ENCODE measurements at places on chromosomes 7 and 10.

- DNase-seq: no peak
These were observed 15.1 kb downstream of the ANTXRL start for GRCh38 chr10:46301721-46302479.

- DNase-seq: no peak
These were observed 504.4 kb downstream of the GALNT17 start for GRCh38 chr7:71636329-71636728.

- DNase-seq: no peak
These were observed 39.5 kb upstream of the GJD4 start for GRCh38 chr10:35565602-35566081.

DNA sequence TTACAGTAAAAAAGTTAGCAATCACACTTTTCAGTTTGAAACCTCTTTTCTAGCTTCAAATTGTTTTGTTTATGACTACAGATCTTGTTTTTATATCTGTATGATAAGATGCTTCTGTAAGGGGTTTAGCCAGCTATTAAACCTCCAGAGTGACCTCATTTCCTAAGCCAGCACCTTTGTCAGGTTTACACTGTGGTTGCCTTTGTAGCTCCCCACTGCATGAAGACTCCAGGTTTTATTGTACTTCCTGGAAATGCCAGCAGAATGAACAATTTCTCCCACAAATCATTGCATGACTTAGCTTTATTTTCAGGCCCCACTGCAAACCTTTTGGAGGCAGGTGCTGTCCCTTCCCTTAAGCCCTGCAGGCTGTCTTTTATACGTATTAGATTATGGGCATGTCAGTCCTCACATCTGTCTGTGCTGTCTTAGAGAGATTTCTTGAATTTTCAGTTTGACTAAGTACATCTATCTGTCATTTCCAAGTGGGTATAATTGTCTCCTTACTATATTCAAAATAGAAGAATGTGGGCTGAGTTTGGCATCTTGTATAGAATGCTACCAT lies 8.2 kb upstream of the AGR3 start:
- DNase-seq: no peak

DNA sequence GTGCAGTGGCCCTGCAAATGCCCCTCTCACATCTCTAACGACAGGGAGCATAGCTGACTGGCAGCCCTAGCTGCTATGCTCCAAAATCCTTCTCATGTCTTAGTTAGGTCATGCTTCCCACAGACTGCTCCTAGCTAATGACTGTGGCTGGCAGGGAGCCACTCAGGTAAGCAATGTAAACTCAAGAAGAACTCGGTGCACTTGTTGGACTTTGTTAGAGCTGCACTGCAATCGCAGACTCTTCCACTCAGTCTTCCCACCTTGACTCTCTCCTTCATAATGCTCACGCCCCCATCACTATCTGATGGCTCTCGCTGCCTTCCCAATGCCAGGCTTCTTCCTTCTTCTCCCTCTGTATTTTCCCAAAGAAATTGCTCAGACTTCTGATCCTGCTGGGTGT lies 24.0 kb downstream of the OR9A2 start:
- no peak for DNase-seq

DNA sequence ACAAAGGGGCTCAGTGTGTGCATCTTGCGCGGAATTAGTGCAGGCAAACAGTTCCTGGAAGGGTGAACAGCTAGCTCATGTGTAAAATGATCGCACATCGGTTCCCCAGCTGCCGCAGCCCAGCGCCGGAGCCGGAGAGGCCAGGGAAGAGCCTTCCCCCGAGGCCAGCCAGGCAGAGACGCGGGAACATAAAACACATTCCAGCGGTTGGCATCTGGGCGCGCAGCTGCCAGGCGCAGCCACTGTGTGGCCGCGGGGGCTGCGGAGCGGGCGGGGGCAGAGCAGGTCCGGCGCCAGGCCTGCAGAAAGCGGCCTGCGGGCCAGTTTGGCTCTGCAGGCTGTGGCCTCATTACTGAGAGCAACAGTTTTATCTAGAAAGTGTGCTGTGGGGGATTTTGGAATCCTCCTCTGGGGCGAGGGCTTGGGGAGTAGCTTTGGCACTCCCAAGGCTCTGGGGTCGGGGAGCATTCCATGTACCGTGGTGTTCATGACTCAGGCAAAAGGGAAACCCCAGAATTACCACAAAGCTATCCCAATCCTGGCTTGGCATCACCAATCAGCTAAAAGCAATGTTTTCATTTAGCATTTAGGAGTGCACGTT lies 74.3 kb downstream of the SAMD9 start:
- DNase-seq: no peak

DNA sequence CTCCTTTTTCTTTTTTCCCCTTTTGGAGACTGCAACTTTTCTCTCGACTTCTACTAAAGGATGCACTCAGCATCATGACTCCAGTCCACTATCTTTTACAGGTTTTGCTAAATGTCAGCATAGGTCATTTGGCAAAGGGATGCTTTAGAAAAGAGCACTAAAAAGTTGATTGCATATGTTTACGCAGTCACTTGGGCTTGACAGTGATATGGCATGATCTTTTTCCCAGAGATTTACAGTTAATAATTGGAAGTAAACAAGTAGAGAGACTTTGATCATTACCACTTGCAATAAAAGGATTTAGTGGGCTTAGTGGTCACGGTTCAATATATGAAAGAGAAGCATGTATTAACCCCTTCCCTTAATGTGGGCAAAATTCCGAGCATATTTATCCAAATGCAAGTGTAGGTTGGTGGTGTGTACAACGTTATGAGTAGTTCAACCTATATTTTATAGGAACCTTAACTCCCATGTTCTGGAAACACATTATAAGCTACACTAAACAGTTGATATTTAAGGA lies 1.8 kb downstream of the BMI1 start:
- no peak for DNase-seq

- no peak for DNase-seq
These were observed 123.6 kb downstream of the EXOC4 start for GRCh38 chr7:133376514-133376913.

- no peak for DNase-seq
These were observed 220.1 kb upstream of the FZD1 start for GRCh38 chr7:91043924-91044645.

- DNase-seq: no peak
These were observed 133.6 kb downstream of the BMPER start for GRCh38 chr7:34038816-34039470.

- DNase-seq: no peak
These were observed 12.0 kb upstream of the KCNMA1 start for GRCh38 chr10:77649333-77650331.

DNA sequence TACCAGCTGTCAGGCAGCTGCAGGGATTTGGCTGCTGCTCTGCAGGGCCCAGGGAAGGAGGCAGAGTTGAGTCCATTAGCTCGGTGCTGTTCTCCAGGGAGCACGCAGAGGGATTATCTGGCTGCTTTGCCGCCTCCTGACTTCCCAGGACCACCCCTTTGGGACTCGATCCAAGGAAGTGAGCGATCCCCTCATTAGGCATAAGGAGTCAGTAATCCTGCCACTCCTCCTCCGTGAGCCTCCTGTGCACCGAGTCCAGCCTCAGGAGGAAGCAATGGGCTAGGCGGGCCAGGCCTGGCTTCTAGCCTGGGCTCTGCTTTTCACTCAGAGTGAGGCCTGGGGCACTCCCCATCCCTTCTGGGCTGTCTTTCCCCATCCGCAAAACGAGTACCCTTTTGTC lies 417.9 kb downstream of the RPS24 start:
- no peak for DNase-seq

GRCh38 chr10:66321723-66322665 lies 603.8 kb upstream of the LRRTM3 start:
- no peak for DNase-seq

DNA sequence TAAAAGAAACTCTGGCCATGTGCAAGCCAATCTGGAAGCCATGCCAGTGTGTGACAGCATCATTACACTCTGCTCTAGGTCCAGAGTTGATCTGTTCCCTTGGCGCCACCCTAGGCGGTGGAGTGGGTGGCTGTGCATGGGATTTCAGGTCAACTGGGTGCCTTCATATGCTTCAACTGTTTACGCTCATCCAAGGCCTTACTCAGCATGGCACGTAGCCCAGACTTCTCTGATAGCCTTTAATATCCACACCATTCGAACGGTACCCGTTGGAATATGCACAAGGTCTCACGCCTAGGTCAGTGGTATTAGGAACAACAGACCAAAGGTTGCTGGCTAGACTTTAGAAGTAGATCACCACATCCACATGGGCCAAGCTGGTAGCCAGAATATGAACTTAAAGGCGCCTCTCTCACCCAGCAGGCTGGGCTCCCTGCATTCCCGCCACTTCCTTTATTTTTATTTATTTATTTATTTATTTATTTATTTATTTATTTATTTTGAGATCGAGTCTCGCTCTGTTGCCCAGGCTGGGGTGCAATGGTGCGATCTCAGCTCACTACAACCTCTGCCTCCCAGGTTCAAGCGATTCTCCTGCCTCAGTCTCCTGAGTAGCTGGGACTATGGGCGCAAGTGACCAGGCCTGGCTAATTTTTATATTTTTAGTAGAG lies 18.7 kb upstream of the ACHE start:
- no peak for DNase-seq

DNA sequence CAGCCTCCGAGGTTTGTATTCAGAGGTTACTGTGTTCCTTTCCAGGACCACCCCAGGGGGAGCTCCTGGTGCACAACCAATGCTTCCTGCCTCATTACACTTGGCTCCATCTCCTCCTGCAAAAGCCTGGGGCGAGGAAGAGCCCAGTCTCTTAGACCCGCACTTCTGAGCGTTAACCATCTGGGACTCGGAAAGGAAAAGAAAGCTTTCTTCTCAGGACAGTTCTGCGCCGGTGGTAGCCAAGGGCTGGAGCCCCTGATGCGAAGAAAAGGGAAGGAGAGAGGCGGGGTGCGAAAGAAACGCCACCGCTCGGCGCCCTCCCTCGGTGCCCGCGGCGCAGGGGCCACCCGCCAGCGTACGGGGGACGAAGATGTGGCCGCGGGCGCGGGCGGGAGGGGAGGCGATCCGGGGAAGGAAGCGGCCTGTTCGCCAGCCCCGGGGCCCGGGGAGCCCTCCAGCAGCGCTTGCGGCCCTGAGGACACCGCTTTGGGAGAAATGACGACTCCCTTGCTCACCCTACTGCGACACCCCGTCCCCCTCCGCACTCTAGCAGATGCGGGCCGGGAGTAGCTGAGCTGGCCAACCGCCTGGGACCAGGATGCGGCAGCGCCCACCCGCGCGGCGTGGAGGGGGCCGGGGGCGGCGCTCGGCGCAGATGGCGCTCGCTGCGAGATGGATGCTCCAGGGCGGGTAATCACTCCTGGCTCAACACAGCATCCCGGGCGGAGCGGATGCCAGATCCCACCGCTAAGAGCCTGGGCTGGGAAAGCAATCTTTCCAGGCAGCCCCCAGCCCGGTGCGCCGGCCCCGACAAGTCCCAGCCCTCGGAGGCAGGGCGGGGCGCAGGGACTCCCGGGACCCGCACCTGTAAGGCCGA lies 1.3 kb downstream of the NRCAM start:
- DNase-seq: no peak

DNA sequence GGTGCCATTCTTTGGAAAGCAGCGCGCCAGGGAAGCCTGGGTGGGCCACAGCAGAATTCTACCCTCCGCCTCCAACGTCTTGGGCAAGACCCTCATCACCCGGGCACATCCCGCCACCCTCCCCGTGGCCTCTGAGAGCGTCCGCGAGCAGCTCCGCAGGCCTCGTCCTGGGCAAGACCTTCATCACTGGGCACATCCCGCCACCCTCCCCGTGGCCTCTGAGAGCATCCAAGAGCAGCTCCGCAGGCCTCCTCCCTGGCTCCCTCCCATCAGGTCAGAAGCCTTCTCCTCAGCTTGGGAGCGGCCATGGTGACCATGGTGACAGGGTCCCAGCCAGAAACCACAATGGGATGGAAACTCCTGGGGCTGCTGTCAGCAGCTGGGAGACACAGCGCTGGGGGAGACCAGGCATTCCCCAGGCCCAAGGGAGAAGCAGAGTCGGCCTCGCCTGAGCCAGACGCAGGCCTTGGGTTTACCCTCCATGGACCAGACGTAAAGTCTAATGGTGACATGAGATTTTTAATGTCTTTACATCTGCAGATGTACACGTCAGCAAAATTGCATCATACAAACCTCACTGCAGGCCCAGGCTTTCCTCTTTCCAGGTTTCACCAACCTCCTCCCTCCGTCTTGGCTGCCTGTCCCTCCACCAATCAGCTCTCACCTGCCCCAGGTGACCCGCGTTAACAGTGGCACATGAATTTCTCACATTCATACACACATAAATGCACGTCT lies 55.1 kb upstream of the PPP2R2D start:
- DNase-seq: no peak

DNA sequence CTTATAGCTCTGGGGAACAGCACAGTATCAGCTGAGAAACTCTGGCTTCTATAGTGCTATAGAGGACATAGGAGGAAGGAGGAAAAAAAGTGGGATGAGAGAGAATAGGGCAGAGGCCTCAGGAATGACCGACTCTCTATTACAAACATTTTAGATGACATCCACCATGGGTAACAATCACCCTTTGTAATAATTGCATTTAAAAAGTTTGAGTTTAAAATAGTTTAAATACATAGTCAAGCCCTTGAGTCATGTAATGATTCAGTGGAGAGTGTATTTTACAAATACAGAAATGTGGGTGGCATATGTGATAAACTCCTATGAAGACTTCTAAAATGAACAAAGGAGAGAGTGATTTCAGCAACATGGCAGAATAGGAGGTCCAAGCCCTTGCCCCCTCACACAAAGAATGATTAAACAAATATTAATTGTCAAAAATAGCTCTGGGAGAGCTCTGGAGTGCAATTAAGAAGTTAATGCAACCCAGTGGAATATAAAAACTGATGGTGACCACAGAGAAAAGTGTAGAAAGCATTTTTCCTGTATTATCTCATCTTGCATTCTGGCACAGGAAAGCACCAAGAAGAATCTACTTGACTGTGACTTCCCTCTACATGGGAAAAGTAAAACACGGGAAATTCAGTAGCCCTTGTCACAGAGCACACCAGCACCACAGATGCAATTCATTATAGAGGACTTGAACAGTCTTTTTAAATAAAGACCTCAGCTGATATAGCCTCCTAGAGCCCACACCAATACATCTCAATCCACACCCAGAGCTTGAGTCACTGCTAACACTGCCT lies 569.0 kb upstream of the SORCS1 start:
- DNase-seq: no peak

DNA sequence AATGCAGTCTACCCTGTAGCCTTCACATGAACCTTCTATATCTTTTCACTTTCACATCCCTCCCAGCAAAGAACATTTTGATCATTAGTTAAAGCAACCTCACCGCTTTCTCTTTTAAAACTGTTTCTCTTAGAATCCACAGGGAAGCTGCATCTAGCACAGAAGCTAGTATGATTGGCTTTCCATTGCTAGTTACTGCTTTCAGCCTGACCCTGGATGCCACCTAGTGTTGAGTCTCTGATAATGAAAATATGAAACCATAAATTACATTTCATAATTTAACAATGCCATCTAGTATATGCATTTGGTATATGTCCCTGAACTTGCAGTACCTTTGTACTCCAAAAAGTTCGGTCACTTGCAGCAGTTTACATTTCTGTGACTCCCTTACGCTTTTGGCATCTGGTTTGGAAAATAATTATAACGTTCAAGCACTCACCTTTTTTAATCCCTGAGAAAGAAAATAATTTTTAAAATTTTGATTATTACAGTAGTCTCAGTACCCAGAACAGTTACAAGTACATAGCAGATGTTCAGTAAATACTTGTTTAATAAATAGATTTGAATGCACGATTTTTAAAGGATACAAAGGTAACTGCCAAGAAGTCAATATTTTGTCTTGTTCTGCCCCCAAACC lies 22.7 kb downstream of the CISD1 start:
- peak; percentile 25 for DNase-seq

GRCh38 chr7:83415840-83416239 lies 233.1 kb downstream of the SEMA3E start:
- DNase-seq: no peak

All from effector CD4-positive, alpha-beta T cell (primary cell).